ENCODE measurements at places on chromosomes 1 and 21. TPM values are rescaled to one million over a fixed set of nuclear protein-coding genes. Genes with fewer than 3 reads are reported as not detected.

RHOU gene
- 5.2 TPM for total RNA-seq

SPRR2E gene
- 222 TPM for total RNA-seq

GPATCH2 gene
- 8.7 TPM for total RNA-seq

PCBP3 gene
- 0.99 TPM for total RNA-seq

FAM72A gene
- total RNA-seq: 4.9 TPM

COL24A1 gene
- 0.17 TPM for total RNA-seq

HTR6 gene
- not detected for total RNA-seq

DNA sequence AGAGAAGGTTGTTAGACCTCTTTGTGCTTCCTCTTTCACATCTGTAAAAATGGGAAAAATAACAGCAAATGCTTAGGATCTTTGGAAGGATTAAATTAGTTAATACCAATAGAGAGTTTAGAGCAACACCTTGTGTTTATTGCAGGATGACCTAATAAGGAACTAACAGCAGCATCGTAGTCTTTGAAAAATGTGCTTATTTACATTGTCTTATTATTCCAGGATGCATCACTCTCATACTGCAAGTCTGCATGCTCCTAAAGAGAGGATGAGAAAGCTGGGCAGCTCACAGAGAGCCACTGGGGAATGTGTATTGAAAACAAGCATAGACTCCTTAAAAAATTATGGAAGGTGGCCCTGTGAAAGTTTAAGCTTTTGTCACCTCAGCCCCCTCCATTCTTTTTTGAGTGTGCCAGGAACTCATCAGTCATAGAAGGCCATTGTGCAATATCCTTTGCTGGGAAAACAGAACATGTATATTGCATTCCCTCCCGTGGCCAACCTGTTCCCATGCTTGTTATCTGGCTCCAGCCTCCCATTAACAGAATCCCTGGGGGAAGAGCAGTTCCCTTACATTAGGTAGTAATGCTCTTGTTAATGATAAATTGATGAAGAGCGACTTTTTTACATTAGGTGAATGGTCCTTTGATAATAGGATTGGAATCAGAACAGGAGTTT lies 180.7 kb downstream of the ZNF326 start:
- no peak for DNase-seq

- DNase-seq: no peak
Measured at GRCh38 chr21:16863362-16863905, 649.4 kb upstream of the CXADR start.

DNA sequence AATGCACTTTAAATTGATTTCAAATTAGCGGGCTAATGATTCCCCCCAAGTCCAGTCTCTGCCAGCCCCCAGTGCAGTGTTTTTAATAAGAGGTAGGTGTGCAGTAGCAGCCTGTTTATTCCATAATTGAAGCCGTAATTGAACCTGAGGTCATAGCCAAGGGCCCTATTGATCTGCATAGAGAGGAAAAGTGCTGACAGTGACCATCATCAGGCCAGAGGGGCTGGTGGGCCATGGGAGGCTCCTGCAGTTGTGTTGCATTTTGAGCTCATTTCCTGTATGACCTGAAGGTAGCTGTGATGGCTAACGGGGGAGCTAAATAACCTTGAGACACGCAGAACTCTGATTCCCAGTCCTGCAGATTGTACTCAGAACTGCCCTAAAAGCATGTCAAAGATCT lies 67.5 kb downstream of the DISP3 start:
- no peak for DNase-seq

GRCh38 chr1:234683861-234684632 lies 74.1 kb upstream of the IRF2BP2 start:
- peak; percentile 94 for DNase-seq

DNA sequence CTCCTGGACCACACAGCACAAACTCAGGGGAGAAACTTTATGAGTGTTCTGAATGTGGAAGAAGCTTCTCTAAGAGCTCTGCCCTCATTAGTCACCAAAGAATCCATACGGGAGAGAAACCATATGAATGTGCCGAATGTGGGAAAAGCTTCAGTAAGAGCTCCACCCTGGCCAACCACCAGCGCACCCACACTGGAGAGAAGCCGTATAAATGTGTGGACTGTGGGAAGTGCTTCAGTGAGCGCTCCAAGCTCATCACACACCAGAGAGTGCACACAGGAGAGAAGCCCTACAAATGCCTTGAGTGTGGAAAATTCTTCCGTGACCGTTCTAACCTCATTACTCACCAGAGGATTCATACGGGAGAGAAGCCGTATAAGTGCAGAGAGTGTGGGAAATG lies 22.5 kb downstream of the ZSCAN20 start:
- no peak for DNase-seq

DNA sequence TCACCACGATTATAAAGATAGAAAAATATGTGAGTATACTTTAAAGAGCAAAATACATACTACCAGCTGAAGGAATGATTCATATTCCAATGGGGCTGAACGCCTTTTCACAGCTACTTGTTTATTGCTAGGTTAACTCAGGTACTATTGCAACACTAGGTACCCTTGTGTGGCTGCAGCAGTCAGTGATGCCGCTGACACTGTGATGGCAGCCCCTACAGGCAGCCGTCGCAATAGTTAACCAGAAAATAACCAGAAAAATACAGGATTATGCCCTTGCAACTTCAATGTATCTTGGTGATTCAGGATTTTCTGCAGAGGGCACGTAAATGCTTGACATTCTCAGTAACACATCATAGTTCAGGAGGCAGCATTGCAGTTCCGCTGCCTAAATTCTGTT lies 1.6 kb upstream of the MARK1 start:
- DNase-seq: no peak

DNA sequence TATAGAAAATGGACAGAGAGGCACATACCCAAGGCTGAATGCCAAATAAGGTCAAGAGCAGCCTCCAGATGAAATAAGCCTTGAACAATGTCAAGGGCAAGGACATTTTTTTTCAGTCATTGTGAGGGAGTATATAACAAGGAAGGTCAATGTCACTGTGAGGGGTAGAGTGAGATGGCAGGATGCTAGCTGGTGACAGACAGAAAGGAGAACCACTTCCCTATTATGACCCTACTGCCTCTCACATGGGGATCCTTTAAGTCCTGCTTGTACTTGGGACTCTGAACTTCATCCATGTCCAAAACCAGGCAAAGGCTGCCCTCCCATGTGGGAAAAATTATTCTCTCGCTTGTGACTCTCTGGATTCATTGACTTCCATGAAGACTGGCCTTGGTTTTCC lies 119.5 kb upstream of the COA6 start:
- peak; percentile 15 for DNase-seq

DNA sequence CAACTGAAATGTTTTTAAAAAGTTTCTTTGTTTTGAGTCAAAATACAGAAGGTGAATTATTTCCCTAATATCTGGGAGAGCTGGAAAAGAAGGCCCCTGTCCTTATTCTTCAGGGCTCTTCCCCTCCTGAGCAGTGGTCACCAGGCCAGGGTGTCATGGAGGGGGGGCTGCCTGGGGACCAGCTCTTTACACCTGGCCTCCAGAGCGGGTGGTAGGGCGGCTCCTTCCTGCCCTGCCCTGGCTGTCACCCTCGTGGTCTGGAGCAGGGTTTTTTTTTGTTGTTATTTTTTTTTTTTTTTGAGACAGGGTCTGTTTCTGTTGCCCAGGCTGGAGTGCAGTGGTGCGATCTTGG lies 6.6 kb downstream of the SKI start:
- DNase-seq: no peak

DNA sequence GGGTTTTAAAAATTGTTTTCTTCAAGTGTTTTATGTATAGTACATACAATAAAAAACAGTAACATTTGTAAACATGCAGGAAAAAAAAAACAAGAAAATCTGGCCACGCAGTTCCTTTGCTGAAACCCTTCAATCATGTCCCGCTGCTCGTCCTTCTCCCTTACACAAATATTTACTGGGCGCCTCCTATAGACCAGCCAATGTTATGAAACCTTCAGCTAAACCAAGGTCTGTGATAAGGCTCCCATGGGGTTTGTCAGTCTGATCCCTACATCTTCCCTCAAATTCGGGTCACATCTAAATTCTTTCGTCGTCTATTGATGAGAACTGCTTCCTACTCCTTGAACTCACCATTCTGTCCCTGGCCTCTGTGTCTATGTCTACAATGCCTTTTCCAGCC lies 583.9 kb downstream of the SMYD3 start:
- no peak for DNase-seq

All from lower leg skin (tissue), 4 donors.